ENCODE measurements at places on chromosomes 7 and 10.

GRCh38 chr10:95610727-95611126, 45.8 kb downstream of the ALDH18A1 start:
- H3K36me3 ChIP-seq, result peaks cover 33% of the 10 kb centered on the region
- DNase-seq, result no peak
- H3K27ac ChIP-seq, result no peak overlapping the region
- H3K27me3 ChIP-seq, result no peaks in the 10 kb centered on the region
- no peak overlapping the region for H3K4me3 ChIP-seq
- peaks cover 13% of the 10 kb centered on the region for H3K4me1 ChIP-seq

GRCh38 chr10:133401981-133402725, 8.2 kb downstream of the MTG1 start:
- no peaks in the 10 kb centered on the region for H3K27me3 ChIP-seq
- H3K27ac ChIP-seq, result no peak overlapping the region
- no peak overlapping the region for H3K4me3 ChIP-seq
- DNase-seq, result peak; percentile 43
- no peaks in the 10 kb centered on the region for H3K4me1 ChIP-seq

DNA sequence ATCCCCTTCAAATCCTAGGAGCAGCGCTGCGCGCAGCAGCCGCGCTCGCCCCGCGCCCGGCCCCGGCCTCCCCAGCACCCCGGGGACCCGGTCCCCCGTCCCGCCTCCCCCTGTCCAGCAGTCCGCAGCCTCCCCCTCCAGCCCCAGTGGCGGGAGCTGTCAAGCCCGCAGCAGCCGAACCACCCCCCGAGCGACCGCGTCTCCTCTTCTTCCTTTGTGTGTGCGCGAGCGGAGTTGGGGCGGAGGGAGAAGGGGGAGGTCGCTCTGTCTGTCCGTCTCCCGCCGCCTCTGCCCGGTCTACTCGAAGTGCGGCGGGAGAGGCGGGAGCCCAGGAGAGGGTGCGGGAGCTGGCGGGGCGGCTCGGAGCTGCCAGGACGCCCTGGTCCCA, 375 bp upstream of the CHN2 start:
- H3K4me3 ChIP-seq, result peak overlapping the region; percentile 50
- H3K27me3 ChIP-seq, result no peaks in the 10 kb centered on the region
- DNase-seq, result no peak
- H3K36me3 ChIP-seq, result no peaks in the 10 kb centered on the region
- no peaks in the 10 kb centered on the region for H3K4me1 ChIP-seq
- no peak overlapping the region for H3K27ac ChIP-seq

DNA sequence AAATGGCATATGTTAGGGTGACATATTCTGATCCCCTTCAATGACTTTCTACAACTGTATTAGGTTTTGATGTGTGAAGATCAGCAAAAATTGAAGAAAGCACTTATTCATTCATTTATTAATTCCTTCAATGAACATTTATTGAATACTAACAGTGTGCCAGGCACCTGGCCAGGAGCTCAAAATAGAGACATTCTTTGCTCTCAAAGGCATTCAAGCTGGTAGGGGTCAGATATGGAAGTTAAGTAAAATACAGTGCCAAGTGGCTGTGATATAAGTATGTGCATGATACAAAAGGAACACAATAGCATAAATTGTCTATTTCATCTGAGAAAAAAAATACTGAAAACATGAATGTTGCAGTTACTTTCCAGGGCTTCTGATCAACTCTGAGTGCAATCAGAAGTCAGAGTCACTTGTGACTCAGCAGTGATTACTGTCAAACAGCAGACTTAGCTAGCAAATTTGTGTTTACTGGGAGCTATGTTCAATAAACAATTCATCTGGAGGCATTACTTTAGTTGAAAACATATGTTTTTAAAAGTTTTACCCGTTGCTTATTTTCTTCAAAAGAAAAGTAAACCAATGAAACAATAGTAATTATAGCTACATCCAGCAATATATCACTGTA, 60.4 kb upstream of the CACNB2 start:
- H3K36me3 ChIP-seq, result no peaks in the 10 kb centered on the region
- H3K4me3 ChIP-seq, result no peak overlapping the region
- H3K4me1 ChIP-seq, result no peaks in the 10 kb centered on the region
- no peaks in the 10 kb centered on the region for H3K27me3 ChIP-seq

DNA sequence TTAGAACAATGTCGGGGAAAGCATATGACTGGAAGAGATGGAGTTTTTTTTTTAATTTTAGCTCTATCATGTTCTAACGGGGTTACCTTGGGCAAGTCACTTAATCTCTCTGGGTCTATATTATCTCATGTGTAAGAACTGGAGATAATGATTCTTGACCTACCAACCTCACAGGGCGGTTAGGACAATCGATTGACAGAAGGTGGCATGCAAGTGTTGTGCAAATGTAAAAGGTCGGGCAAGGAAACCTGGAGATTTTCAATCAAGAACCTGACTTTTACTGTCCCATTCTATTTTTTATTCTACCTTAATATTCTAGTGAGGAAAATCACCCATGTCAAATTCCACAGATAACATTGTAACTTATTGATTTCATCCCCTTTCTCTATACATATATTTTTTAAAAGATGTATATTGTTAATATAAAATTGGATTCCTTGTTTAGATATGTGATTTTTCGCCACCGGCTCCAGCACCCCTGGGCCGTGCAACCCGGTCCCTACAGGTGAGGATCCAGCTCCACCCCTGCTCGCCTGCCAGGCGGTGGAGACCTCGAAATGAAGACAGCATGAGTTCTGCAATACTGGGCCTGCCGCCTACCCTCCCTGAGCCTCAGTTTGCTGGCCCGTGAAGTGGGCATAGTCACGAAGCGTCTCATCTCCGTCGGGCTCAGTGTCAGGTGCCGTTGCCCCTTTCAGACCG, 497.6 kb upstream of the PHF14 start:
- no peak overlapping the region for H3K4me3 ChIP-seq
- no peaks in the 10 kb centered on the region for H3K36me3 ChIP-seq
- H3K27ac ChIP-seq, result no peak overlapping the region
- H3K27me3 ChIP-seq, result no peaks in the 10 kb centered on the region
- DNase-seq, result no peak

- H3K4me1 ChIP-seq, result peaks cover 18% of the 10 kb centered on the region
- no peak overlapping the region for H3K4me3 ChIP-seq
- no peak overlapping the region for H3K27ac ChIP-seq
Observed at GRCh38 chr10:132311338-132311939, 3.7 kb upstream of the STK32C start.

- peak overlapping the region; percentile 79 for H3K27ac ChIP-seq
- H3K36me3 ChIP-seq, result no peaks in the 10 kb centered on the region
- peak overlapping the region; percentile 12 for H3K4me3 ChIP-seq
- DNase-seq, result no peak
- peaks cover 19% of the 10 kb centered on the region for H3K4me1 ChIP-seq
Observed at GRCh38 chr10:50997461-50997860, 76.8 kb upstream of the PRKG1 start.

DNA sequence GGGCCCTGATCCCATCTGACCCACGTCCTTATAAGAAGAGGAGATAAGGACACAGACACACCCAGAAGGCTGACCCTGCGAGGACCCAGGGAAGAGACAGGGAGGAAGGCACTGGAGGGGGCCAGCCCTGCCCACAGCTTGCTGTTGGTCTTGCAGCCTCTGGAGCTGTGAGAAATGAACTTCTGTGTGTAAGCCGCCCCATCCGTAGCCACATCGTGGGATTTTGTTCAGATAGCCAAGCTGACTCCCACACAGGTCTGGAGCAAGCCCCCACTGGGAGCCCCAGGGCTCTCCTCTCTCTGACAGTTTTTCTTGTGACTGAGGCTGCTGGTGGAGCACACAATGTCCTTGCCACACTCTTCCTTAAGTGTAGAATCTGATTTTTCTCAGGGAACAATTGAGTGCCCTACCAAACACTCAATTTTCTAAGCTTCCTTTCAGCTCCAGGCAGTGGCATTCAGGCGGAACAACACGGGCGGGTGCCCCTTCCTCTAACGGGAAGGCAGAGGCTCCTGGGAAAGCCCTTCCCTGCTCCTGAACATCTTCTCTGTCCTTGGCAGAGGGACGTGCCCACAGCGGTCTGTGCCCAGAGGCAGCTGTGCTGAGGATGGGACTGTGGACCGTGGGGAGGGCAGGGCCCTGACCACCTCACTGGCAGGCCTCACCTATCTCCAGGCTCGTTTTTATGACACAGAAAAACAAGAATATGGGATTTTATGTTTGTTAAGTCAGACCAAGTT, 160.6 kb upstream of the SHH start:
- no peaks in the 10 kb centered on the region for H3K36me3 ChIP-seq
- peaks cover 3% of the 10 kb centered on the region for H3K27me3 ChIP-seq
- peak; percentile 16 for DNase-seq
- no peak overlapping the region for H3K4me3 ChIP-seq
- H3K27ac ChIP-seq, result no peak overlapping the region

DNA sequence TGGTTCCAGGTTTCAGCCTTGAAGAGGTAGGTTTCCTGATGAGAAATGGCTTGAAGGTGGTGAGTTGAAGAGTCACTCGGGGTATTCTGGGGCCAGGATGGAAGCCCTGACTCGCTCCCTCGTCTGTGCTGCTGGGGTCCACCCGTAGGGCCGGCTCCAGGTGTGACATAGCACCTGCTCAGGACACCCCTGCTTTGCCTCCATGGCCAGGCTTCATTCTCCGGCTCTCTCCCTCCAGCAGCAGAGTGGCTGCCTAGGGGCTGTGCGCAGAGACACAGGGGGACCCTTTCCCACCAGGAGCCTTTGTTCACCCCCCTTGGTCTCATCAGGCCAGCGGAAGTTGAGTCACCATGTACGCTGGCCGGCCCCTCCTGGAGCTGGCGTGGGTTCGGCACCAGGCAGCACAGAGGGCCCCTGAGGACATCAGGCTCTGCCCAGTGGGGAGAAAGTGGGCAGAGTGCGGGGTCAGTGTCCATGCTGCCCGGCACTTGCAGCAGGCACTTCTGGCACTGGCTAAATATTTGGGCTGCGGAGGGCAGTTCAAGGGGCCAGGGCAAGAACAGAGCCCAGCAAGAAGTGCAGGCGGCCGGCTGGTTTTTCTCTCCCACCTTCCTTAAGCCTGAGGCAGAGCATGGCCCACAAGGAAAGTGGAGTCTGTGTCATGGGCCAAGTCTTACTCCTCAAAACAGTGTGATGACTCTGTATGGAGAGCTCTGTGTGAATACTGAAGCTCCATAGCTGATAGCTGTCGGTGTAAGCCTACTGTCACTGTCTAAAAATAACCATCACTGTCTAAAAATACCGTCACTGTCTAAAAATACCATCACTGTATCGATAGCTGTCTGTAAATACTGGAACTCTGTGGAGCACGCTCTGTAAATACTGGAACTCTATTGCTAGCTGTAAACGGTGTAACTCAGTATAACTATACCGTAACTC, 3.7 kb upstream of the PRKAR1B start:
- DNase-seq, result no peak
- no peak overlapping the region for H3K27ac ChIP-seq
- peaks cover 59% of the 10 kb centered on the region for H3K36me3 ChIP-seq
- no peaks in the 10 kb centered on the region for H3K27me3 ChIP-seq
- peaks cover 24% of the 10 kb centered on the region for H3K4me1 ChIP-seq
- H3K4me3 ChIP-seq, result no peak overlapping the region

- no peak overlapping the region for H3K27ac ChIP-seq
- no peak overlapping the region for H3K4me3 ChIP-seq
- H3K27me3 ChIP-seq, result no peaks in the 10 kb centered on the region
- no peak for DNase-seq
- no peaks in the 10 kb centered on the region for H3K36me3 ChIP-seq
Observed at GRCh38 chr7:41819645-41820044, 116.8 kb upstream of the INHBA start.

DNA sequence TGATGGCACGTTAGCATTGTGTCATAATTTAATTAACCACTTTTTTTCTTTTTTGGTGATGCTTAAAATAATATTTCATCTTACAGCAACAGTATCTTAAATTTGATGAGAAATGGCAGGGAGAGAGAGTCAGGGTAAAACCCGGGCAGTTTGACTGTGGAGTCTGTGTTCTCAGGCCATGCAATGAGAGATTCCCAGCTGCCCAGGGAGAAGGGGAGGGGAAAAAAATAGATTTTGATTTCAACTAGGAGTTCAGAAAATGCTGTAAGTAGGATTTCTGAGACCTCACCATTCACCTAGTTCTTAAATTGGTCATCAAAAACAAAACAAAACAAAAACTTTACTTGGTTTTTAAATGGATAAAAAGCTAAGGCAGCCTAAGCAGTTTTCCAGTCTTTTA, 37.4 kb upstream of the XPNPEP1 start:
- no peak overlapping the region for H3K27ac ChIP-seq
- no peak for DNase-seq
- no peaks in the 10 kb centered on the region for H3K36me3 ChIP-seq
- no peaks in the 10 kb centered on the region for H3K4me1 ChIP-seq
- no peak overlapping the region for H3K4me3 ChIP-seq

DNA sequence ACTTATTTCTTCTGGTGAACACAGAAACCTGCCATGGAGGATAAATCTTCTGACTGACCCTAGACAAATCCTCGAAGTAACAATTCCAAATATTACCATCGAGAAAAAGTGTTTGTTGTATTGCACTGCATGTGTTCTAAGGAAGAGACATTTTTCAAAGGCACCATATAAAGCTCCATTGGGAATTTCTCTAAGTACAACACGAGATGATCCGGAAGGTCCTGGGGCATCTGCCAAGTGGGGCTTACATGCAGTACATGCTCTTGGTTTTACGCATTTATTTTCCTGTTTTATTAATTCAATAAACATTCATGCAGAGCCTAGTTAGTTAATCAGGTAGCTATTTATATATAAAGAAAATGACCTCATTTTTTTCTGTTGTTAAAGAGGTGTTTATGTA, 692.0 kb upstream of the IGFBP3 start:
- H3K27me3 ChIP-seq, result no peaks in the 10 kb centered on the region
- H3K4me3 ChIP-seq, result no peak overlapping the region
- H3K27ac ChIP-seq, result no peak overlapping the region
- H3K4me1 ChIP-seq, result no peaks in the 10 kb centered on the region
- no peaks in the 10 kb centered on the region for H3K36me3 ChIP-seq
